Left lobe of liver (tissue), 2 donors: ENCODE measurements at places on chromosomes 2 and 18. TPM values are rescaled to one million over a fixed set of nuclear protein-coding genes. Genes with fewer than 3 reads are reported as not detected.

The HOXD12 gene
- not detected for total RNA-seq

The ILKAP gene
- total RNA-seq = 20.1 TPM

The HOXD9 gene
- total RNA-seq = not detected

The LHCGR gene
- not detected for total RNA-seq

The REG3G gene
- 0.53 TPM for total RNA-seq

The CROCC2 gene
- 0.05 TPM for total RNA-seq

The ATP6V1C2 gene
- total RNA-seq = 0.10 TPM

The SRD5A2 gene
- 7.6 TPM for total RNA-seq
